ENCODE measurements at places on chromosomes 12 and 14.

DNA sequence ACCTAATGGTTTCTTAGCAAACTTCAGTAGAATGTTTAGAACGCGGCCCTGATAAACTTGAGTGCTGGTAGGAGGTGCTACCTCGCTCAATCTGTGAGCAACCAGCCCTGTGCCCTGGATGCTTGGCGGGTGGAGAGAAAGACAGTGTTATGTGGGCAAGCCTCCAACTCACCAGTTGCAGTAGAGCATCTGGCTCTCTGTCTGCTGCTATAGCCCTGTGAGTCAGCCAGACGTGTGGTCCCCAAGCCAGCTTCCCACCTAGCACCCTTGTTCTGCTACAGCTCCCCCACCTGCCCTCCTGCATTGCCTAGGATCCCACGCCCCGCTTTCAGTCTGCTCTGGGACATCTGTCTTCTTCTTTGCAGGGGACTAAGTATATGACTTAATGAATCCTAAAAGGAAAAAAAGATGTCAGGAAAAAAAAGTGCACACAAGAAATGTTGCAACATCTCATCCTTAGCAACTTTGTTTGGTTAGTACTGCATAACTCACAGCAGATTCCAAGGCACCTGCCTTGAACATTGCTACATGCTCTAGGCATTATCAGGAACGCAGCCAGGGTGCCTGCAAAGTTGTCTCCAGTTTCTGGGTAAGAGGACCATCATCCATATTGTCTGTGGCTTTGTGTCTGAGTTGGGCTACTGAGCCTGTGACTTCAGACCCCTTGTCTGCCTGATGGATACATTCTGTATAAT, 13.6 kb downstream of the SNRNP35 start:
- DNase-seq: no peak

DNA sequence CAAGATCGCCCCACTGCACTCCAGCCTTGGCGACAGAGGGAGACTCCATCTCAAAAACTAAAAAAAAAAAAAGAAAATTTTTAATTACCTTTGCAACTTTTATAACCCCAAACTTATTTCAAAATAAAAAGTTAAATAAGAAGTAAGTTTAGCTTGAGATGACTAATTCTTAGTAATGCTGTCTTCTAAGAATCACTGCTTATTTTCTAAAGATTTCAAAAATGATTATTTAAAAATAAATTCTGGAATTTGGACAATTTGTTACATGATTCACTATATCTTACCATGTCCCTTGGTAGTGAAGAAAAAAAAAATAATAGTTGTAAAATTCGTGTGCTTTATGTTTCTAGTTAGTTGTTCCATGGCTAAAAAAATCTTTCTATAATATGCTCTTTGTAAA, 11.6 kb upstream of the HECTD1 start:
- no peak for DNase-seq

DNA sequence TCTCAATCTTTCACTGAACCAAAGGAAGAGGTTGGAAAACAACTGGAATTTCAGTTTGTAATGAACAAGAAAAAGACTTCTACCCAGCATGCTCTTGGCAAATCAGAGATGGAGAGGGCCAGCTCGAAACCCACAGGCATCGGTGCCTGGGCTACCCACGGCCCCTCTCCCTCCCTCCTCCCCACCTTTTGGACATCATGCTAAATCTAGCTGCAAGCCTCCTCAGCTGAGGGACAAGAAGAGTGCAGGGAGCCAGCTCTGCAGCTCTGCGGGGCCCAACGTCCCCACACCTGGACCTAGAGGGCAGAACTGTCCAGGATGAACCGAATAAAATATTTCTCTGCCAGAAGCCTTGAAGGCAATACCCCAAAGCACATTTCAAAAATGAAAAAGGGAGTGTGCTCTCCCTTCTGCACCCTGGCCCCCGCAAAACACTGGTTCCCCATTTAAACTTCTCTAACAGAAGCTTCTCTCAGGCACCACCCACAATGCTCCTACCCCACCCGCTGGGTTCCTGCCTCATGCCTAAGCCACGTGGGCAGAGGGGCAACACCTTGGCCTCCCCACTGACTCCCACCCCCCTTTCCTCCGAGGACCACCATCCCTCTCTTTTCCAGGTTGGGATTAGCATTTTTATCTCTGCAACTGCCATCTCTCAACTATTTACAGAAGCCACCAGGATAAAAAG, 8.2 kb downstream of the CAMKK2 start:
- DNase-seq: no peak

GRCh38 chr14:21974741-21975140, 301.1 kb upstream of the OR4E1 start:
- no peak for DNase-seq

GRCh38 chr12:85955127-85955526, 81.0 kb downstream of the NTS start:
- DNase-seq: no peak

DNA sequence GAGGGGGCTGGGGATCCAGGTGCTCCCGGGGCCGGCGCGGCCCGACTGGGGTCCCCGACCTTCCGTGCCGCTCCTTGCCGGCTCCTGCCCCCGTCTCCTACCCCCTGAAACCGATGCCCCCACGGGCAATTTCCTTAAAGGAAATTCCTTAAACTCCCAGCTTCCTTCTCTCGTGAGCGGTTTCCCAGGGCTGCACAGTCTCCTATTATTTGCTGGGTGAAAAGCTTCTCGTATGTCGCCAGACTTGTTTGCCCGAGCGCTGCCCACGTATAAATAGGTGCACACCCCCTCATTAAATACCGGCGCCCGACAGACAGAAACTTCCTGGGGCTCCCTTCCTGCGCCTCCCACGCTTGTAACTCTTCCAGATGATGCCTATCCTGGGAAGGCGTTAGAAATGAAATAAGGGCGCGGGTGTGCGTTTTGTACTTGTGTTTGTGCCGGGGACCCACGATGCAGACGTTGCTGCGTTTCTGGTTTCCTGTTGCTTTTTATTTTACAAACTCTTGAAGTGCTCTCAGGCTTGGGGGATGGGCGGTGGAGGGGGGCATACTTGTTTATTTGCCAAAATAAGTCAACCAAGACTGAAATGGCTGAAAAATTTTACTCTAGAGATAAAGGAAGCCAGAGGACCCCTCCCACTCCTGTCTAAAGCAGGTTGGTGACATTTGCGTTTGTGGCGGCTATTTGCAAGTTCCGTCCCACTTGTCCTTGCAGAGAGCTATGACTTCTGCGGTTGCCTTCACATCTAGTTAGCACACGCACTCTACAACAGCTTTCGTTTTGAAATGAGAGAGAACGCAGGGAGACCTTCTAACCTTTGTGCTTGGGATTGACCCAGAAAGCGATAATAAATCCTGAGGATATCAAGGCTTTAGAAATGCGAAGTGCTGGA, 1.0 kb downstream of the HIP1R start:
- DNase-seq: peak; percentile 84

GRCh38 chr12:66555113-66555512, 123.8 kb downstream of the GRIP1 start:
- DNase-seq: no peak

- DNase-seq: no peak
Observed at GRCh38 chr12:38875586-38876228, 29.7 kb downstream of the CPNE8 start.

- no peak for DNase-seq
Observed at GRCh38 chr14:24408764-24409163, 10.0 kb downstream of the NYNRIN start.

GRCh38 chr12:227923-228845, 14.2 kb upstream of the SLC6A12 start:
- no peak for DNase-seq

GRCh38 chr14:103710771-103711377, 4.4 kb downstream of the XRCC3 start:
- DNase-seq: no peak

GRCh38 chr12:132773077-132773955, 11.7 kb upstream of the ANKLE2 start:
- no peak for DNase-seq

GRCh38 chr14:57897144-57897748, 31.4 kb upstream of the SLC35F4 start:
- no peak for DNase-seq

- no peak for DNase-seq
Observed at GRCh38 chr12:27644158-27644845, 51.9 kb upstream of the REP15 start.

DNA sequence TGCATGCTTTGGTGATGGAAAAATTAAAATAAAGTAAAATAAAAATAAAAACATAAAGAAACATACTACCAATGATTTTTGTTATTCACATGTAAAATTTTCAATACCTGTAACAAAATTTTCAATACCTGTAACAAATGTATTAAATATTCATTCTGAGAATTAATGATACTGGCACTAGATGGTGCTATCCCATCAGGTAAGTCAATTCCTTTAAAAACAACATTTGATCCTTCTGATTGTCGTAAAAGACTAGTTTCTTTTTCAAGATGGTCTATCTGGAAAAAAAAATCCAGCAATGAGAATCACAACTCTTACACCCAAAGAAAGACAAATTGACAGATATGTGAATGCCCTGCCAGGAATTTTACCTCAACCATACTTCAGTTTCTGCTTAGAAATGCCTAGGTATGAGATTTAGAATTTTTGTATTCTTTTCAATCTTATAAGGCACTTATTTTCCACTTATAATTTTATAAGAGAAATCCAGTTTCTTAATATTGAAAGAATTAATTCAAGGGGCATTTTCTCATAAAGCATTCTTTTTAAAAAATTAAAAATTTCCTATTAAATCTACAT, 30.7 kb downstream of the CEP290 start:
- peak; percentile 0 for DNase-seq

- DNase-seq: no peak
Observed at GRCh38 chr12:67980391-67980790, 8.9 kb upstream of the IFNG-AS1 start.

DNA sequence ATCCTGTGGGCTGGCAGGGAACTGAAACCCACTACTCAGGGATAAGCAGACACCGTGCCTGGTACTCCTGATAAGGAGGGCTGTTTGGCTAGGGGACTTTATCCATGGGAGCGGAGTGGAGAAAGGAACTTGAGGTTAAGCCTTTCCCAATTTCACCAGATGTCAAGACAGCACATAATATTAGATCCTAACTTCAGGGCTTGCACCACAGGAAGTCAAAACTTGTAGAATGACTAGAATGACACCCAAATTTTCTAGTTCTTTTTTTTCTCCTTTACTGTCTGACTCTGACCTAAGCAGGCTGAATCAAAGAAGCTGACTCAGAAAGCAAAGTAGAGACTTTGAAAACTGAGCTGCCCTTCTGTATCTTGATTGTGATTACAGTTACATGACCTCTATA, 7.1 kb upstream of the CGRRF1 start:
- no peak for DNase-seq

DNA sequence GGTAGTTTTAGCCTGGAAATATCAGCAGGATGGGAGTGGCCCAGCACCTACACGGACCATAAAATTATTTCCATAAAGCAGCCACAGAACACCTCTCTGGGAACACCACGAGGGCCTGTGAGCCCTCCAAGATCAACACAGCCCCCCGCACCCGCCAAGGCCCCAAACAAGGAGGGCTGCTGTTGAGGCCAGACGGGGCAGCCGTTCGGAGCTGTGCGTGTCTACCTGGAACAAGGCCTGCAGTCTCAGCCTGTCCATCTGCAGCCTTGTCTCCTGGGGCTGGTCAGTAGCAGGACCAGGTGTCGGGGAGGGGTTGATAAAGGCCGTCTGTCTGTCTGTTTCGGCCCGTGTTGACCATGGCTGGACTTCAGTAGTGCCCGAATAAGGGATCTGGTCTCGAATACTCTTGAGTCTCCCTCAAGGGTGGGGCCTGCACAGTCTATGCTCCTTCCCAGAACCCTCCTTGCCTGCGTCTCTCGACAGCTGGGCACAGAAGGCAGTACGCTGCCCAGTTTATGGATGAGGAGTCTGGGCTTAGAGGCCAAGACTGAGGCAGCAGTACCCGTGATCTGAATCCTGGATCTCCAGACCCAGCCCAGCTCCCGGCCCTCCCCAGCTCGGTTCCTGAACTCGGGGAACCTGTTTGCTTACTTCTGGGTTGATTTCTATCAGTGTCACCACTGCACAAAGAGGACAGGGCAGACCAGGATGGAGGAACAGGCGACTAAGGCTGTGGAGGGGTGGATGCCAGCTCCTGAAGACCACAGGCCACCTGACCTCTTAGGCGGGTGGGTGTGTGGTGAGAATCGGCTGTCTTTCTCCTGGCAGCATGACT, 23.1 kb upstream of the DLK1 start:
- DNase-seq: no peak

- DNase-seq: no peak
Observed at GRCh38 chr12:71981149-71981548, 42.5 kb downstream of the TPH2 start.

- DNase-seq: peak; percentile 10
Observed at GRCh38 chr12:109385339-109386058, 37.8 kb downstream of the MYO1H start.

DNA sequence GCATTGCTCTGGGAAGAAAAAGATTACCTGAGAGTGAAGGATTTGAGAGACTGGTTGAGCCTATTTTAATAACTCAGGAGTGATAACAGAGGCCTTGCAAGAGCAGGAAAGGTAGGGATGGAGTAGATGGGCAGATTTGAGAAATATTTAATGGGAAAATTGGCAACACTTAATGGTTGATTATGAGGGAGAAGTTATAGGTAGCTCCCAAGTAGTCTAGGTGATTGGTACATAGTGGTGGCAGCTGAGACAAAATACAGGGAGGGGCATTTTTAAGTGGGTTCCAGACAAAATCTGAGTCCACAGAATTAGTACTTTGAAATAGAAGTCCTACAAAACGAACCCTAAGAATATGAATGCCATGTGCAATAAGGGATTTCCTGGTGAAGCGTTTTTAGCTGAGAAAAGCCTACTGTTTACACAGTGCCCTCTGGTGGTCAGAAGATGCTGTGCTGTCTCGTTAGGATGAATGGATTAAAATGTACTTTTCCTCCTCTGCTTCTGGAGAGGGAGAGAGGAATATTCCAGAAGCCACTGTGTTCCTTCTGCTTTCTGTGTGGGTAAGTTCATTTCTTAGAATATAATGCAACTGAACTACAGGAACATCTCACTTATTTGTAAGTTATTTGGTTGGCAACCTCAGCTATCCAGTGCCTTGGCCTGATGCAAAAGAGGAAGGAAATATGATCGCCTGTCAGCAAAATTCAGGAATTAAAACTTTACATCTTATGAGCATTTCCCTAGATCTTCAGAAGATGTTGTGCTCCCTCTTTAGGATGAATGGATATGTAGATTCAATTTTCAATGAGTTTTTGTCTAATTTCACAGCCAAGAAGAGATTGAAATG, 6.5 kb downstream of the ZBTB1 start:
- peak; percentile 55 for DNase-seq
